Esophagus mucosa (tissue), 1 donor: ENCODE measurements at places on chromosomes 1 and 21. TPM values are rescaled to one million over a fixed set of nuclear protein-coding genes. Genes with fewer than 3 reads are reported as not detected.
A peak's percentile ranks its signal among the peaks of the same experiment; 100 is the strongest.

DNA sequence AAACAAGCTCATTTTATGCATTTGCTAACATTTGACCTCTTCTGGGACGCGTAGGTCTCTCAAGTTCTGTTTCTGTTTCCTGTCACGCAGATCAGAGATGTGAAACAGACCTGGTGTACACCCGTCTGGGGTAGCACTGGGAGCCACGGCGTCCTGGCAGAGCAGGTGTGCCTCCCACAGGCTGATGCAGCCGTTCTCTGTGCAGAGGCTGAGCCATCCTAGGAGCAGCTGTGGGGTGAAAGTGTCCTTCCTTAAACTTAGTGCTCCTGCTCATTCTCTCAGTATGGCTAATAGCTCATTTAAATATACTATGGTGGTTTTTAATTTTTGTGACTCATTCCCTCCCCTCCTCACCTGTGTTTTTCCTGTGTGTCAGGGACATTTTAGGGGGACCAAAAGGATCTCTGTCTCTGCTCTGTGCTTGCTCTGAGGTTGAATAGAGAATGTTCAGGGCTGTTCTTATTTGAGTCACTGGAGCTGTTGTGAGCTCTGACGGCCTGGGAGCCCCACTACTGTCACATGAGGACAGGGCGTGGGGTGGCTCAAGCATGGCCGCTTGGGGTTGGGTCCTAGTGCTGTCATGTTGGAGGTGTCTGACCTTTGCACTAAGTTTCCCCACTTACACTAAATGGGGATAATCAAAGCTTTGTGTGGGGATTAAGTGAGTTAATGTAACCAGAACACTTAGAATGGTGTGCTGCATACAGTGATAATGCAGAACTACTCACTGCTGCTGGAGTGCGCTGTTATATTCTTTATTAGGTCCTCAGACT is 43.0 kb downstream of the GALNT2 start:
- ATAC-seq: peak; percentile 63

DNA sequence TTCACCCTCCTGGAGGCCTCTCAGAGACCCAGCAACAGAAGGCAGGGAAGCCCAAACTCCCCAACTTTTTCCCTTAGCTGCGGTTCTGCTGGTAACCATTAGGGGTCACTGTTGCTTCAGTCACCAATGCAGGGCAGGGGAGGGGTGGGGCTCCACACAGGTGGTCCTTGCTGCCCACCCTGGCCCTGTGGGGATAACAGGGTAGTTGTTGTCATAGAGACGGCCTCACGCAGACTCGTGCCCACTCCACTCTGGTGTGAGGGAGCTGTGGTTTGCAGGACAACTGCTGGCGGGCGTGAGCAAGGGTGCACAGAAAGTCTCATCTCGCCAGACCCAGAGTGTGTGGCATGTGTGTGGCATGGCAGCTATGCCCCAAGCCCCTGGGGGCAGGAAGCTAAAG is 19.9 kb downstream of the INSRR start:
- peak; percentile 50 for ATAC-seq

GRCh38 chr1:229037806-229038405 is 233.0 kb upstream of the RAB4A start:
- ATAC-seq: no peak

GRCh38 chr1:98277118-98277517 is 356.3 kb upstream of the DPYD start:
- no peak for ATAC-seq

DNA sequence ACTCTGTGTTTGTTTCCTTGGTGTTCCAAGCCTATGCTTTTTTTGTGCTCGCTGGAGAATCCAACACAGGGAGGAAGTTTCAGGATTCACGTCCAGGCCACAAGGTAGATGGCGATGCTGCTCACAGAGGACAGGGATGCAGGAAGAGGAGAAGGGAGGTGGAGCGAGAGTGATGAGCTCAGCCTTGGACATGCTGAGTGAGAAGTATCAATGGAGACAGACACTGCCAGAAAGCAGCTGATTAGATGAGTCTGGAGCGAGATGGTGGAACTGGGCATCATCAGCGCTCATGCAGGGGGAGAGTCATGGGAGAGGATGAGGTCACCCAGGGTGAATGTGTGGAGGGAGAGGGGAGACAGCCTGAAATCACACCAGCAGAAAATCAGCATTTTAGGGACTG is 110.0 kb downstream of the GLUL start:
- no peak for ATAC-seq

DNA sequence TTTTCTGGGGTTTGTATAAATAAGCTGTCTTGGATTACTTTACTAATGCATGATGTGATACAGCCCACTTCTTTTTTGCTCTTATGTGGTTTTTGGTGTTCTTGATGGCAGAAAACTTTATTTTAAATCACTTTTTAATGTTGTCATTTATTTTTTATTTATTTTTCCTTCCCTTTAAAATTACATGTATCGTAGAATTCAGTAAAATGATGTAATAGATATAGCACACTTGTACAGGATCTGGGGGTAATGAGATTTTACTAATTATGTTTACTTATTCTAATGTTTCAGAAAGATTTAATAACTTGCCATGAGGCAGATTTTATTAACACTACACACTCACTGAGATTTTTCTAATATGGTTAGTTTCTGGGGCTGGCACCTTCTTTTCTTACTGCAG is 701 bp upstream of the B3GALT2 start:
- no peak for ATAC-seq

DNA sequence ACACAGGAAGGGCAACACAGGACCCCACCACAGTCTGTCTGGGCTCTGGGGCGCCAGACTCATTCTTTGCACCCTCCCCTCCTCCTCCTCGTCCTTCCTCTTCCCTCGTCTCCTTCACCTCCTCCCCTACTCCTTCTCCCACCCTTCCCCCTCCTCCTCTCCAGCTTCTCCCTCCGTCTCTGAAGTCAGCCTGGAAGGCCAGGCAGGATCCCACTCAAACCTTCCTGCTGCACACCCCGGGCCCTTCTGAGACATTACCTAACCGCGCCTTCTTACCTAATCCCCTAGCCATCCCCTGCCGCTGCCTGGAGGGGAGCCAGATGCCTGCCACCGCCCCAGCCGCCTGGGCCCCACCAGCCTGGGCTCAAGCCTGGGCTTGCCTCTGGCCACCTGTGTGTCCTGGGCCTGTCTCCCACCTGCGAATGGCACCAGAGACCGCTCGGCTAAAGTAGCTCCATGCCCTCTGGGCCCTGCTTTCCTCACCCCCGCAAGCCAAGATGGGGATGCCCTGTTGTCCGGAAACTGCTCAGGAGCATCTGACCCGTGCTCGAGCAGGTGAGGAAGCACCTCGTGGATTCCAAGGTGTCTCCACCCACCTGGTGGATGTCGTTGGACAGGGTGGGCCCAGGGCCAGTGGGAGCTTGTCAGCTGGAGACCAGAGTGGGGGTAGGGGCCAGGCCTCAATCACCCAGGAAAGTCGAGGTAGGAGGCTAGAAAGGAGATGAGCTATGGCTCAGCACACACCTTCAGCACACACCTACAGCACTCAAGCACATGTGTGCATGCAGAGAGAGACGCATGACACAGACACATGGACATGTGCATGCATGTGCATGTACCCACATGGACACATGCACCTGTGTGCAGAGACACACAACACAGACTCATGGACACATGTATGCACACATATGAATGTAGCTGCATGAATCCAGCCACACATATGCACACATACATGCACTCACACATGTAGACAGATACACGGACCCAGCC is 31.9 kb downstream of the WNT9A start:
- peak; percentile 74 for ATAC-seq

GRCh38 chr1:12232221-12232620 is 2.4 kb downstream of the VPS13D start:
- peak; percentile 84 for ATAC-seq

DNA sequence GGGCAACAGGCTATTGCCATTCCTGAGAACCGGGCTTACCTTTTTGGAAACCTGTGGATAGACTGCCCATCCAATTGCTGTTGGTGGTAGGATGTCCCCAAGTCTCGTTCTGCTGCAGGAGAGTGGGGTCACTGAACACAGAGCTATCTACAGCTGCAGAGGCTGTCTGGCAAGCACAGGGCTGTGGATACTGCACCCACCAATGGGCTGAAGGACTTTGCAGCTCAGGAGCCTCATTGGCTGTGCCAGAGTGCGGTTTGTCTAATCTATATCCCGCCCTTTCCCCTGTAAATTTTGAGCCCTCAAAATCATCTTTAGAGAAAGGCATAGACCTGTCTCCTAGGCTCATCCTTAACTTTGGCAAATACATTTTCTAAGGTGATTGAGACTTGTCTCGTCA is 15.3 kb downstream of the RNF187 start:
- no peak for ATAC-seq

DNA sequence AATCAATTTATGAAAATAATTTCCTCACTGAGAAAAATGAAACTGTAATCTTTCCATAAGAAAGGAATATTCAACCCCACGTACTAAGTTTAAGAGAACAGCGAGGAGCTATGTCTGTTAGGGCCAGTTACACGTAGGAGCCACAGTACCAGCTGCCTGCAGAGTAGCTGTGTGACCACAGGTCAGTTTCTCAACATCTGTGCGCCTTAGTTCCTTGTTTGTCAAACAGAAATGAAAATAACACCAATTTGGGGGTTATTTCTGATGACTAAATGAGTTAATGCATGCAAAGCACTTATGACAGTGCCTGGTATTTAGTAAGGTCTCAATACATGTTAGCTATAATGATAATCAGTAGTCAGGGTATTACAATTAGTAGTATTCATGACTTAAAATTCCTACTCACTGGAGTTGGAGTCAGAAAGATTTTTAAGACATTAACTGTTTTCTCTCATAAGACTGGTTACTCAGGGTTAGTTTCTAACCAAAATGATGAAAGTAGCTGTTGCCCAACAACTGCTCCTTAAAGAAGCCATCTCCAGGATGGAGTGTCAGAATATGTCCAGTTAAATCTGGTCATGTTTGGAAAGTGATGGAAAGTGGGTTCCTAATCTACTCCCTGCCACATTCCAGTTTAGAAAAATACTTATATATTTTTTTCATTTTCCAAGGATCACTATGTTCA is 85.8 kb upstream of the ZNF648 start:
- no peak for ATAC-seq

DNA sequence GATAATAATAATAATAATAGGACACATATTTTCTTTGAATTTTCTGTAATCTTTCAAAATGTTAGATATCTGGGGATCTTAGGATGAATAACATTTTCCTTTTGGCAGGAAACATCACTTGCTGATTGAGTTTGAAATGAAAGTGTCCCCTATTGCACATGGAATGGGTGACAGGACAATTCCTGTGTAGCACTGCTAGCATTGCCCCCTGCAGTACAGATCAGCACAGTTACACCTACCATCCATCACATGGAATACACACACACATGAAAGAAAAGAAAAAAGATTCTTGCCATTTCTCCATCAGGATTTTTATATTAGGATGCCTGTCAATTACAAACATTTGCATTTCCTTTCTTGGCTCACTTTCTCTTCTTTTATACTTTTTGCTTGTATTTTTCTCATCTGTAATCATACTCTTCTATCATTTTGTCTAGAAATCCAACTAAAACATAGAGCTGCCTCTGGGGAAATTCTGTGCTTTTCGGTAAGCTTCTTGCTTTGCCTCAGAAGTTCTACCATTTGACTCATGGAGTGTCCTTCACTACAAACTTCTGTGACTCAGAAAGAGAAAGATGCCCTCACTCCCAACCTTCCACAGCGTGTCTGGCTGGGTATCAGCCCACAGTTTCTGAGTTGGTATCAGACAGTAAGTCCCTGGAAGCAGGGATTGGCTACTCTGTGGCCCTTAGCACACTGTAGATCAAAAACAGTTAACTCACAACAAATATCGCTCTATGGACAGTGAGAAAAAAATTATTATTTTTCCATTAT is 641.2 kb downstream of the PTPRC start:
- no peak for ATAC-seq

DNA sequence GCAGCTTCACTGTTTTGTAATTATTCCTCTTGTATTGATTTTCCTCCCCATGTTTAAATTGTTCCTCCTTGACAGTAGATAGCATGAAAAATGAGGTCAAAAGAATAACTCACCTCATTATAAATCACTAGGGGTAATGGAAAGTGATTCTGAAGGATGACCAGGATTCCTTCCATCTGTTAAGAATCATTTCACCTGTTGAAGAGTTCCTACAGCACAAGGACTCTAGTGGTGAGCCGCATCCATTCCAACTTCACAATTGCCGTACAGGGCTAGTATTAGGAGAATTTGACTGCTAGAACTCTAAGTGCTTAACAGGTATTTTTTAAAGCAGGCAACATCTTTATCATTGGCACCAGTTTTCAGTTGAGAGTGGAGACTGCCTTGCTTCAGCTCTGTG is 13.7 kb downstream of the PPP1R12B start:
- no peak for ATAC-seq

GRCh38 chr1:10513199-10513598 is 38.4 kb downstream of the PEX14 start:
- ATAC-seq: no peak

DNA sequence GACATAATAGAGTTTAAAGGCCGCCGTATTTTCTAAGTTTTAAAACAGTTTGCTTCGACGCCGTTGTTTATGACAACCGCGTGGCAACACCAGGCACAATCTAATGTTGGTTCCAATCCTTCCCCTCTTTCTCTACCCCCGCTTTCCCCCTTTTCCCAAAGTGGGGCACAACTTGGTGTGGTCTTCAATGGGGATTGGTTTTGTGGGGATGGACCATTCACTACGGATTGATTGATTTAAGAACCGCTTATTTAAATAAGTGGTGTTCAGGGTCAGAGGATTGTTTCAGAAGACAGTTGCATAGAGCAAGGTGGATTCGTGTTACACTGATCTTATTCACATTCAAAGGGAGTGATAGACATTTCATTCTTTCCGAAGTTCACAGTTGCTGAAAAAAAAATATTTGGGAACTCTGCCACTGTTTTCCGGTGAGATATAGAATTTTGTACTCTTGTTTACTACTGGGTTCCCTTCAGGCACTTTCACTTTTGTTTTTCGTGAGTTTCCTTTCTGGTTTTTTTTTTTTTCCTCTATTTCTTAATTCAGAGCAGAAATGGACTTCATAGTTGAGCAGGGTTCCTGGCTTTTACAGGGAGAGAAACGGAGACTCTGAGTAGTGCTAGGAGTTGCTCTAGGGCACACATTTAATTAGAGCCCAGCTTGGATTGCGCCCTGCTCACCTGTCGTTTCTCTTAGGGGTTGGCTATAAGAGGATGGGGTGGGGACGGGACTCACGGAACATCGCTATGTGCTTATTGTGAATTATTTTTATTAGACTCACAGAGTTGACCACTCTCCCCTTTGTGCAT is 79.6 kb upstream of the AK4 start:
- no peak for ATAC-seq

RGS8 gene
- total RNA-seq: not detected

C1orf87 gene
- not detected for total RNA-seq

SPSB1 gene
- 15.5 TPM for total RNA-seq

LCE6A gene
- not detected for total RNA-seq

PTPN7 gene
- total RNA-seq: 1.2 TPM

FMN2 gene
- not detected for total RNA-seq

TEX38 gene
- total RNA-seq: not detected

OR6N1 gene
- not detected for total RNA-seq
